ENCODE measurements at places on chromosomes 12 and 14.

DNA sequence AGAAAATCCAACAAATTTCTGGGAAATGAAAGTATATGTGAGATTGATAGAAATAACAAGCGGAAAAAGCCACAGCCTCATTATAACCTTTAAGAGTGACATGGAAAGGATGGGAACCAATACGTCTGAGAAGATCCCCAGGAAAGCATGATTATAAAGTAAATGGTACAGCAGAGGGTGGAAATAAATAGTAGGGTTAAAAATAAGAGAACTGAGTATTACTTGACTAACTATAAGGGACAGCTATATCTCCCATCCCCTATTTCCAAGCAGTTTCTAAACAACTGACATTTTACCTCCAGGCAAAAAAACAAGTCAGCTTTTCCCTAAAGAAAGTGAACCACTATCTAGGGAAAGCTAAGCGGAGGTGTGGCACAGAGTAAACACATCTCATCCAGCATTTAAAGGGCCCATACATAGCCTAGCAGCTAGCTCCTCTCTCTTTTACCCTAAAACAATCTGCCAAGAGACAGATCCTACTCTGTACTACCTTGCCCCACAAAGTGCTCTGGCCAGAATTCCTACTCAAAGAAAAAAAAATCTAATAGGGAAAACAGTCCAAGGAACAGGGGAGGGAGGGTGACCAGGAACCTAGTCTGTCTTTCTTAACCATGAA is 11.2 kb downstream of the OSBPL8 start:
- DNase-seq = no peak

- no peak for DNase-seq
Measured at GRCh38 chr14:61561657-61562276, 133.5 kb upstream of the HIF1A start.

DNA sequence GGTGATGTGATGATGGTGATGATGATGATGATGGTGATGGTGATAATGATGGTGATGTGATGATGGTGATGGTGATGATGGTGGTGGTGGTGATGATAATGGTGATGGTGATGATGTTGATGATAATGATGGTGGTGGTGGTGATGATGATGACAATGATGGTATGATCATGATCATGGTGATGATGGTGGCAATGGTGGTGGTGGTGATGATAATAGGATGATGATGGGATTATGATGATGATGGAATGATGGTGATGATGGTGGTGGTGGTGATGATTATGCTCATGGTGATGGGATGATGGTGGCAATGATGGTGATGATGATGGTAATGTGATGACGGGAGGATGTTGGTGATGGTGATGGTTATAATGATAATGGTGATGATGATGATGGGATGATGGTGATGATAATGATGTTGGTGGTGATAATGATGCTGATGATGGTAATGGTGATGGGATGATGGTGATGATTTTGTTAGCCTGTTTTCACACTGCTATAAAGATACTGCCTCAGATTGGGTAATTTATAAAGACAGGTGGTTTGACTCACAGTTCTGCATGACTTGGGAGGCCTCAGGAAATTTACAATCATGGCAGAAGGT is 314.8 kb upstream of the SFSWAP start:
- DNase-seq = no peak

GRCh38 chr14:75492832-75493591 is 29.3 kb upstream of the BATF start:
- DNase-seq = no peak

DNA sequence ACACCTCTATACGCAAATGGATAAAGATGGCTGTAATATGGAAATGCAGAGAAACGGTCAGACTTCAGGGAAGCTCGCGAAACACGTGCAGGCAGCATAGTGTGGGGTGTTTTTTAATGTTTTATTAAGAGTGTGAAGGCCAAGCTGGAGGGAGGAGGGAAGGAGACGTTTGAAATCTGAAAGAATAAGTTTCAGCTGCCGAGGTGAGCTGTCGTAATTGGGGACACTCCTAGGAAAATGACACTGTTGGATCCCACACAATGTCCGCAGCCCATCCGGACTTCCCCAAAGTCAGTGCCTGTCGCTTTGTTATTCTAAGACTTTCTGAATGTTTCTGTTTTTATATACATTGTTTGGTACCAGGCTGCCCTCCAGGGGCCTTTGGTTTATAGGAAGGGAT is 8.3 kb downstream of the FZD10 start:
- DNase-seq = no peak

DNA sequence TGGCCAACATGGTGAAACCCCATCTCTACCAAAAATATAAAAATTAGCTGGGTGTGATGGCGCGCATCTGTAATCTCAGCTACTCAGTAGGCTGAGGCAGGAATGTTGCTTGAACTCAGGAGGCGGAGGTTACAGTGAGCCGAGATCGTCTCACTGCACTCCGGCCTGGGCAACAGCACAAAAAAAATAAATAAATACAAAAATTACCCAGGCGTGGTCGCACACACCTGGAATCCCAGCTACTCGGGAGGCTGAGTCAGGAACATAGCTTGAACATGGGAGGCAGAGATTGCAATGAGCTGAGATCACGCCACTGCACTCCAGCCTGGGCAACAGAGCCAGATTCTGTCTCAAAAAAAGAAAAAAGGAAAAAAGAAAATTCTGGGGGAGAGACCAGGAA is 80.1 kb downstream of the PHETA1 start:
- DNase-seq = no peak

- peak; percentile 82 for DNase-seq
Measured at GRCh38 chr14:101810897-101811621, 49.5 kb downstream of the PPP2R5C start.

DNA sequence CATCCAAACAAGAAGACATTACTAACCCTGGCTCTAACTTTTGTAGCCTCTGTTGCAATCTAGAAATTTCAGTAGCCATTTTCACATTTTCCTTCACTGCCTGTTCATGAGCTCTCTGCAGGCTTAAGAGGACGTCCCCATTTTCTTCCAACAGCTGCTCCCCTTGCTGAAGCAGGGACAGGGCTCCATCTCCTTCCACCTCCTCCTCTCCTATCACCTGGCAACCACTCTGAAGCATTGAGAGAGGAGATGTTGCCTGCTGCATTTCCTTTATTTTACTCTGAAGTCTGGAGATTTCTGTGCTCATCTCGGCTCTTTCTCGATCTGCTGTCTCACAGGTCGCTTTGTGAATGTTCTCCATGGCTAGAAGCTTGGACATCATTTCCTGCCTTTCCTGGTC is 73.3 kb downstream of the NIN start:
- no peak for DNase-seq

GRCh38 chr14:103282932-103283331 is 51.1 kb upstream of the EIF5 start:
- no peak for DNase-seq

DNA sequence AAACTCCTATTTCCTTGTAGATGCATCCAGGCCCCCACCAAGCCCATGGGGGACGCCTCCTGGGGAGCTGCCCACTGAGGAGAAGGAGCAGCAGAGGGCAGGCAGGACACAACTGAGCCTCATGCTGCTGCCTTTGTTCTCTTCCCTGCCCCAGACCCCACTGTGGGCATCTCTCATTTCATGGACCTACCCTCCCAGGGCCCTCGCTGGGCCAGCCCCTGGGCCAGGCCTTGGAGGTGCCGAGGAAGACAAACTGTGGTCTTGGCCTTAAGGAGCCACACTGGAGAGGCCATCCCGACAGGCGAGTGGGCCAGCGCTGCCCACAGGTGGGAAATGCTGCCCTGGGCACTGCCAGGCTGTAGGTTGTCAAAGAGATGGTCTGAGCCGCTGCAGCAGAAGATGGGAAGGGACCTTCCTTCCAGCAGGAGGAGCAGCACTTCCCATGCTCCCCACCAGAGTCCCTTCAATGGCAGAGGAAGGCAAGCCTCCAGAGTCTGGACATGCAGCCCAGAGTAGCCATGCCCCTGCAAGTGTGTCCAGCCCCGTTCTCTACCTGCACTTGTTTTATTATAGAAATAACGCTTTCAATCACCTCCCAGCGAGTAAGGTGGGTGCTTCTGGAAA is 147.4 kb downstream of the BCL11B start:
- no peak for DNase-seq

DNA sequence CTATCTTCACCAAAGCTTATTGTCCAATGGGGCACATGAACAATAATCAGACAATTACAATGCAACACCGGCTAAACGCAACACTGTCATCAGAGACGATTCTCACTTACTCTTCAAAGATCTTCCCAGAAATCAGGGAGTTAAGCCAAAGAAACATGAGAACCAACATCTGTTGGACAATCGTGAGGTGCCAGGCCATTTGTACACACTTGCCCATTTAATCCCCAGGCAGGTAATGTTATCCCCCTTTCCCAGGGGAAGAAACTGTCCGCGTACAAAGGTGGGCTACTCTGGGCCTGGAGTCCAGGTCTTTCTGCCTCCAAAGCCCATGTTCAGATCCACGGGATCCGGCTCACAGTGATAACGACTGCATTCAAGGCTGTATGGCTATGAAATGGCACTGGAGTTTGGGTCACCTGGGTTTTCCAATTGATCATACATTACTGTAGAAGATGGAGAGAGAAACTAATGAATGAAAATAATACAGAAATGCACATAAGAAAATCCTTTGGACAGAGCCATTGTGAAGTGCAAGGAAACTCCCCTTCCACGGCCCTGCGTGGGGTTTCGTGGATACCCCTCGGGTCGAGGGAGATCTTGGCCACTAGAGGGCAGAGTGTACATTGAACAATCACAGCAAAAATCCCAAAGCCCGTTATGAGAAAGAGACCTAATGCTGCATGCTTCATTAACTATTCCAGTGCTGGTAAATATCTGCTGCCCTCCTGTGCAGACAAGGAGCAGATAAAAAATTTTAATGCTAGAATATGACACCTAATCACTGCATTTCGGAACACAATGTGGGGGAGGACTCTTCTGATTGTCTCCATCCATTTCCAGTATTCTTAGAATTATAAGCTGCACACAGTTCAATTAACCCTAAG is 111.4 kb downstream of the EGLN3 start:
- DNase-seq = peak; percentile 65

- DNase-seq = no peak
Measured at GRCh38 chr14:29668201-29668600, 259.4 kb downstream of the PRKD1 start.

- no peak for DNase-seq
Measured at GRCh38 chr14:52013984-52014600, 24.7 kb downstream of the RTRAF start.

- DNase-seq = no peak
Measured at GRCh38 chr14:100070310-100070709, 5.1 kb downstream of the EVL start.

- peak; percentile 12 for DNase-seq
Measured at GRCh38 chr14:86654558-86655184, 1124.7 kb downstream of the FLRT2 start.

GRCh38 chr12:26786865-26787514 is 46.0 kb downstream of the ITPR2 start:
- no peak for DNase-seq

DNA sequence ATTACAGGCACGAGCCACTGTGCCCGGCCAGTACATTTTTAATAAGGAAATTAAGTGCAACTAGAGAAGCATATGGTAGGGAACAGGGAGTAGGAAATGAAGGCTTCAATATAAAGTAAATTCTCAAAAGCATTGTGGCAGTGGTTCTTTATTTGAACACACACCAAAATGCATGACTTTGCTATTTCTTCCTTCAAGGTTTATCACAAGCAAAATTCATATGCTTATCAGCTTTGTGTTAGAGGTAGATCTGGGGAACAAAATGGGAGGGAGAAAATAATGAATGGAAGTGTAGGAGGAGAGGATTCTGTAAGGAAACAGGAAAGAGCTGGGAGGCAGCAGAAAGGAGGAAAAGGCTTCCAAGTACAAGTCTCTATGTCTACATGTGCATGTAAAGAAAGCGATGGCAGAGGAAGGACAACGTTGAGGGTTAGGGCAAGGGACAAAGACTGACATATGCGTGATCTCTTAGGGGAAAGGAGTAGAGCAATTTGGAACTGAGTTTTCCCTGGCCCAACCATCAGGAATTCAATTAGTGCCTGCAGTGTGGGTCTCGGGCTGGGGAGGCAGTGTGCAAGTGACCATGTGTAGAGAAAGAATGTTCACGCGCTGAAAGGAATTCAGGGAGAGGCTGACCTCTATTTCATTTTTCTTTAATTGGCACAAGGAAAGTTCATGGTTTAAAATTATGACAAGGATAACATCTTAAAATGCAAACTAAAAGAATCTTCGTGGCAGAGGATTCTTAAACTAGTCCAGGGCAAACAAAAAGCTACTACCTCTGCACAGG is 22.9 kb upstream of the RASSF8 start:
- no peak for DNase-seq

- no peak for DNase-seq
Measured at GRCh38 chr12:98514982-98515286, 456 bp upstream of the TMPO start.

GRCh38 chr12:89051065-89051677 is 301.1 kb downstream of the DUSP6 start:
- DNase-seq = peak; percentile 58

- DNase-seq = no peak
Measured at GRCh38 chr14:101721111-101721510, 40.4 kb upstream of the PPP2R5C start.

- no peak for DNase-seq
Measured at GRCh38 chr14:74402401-74403251, 23.4 kb downstream of the SYNDIG1L start.

DNA sequence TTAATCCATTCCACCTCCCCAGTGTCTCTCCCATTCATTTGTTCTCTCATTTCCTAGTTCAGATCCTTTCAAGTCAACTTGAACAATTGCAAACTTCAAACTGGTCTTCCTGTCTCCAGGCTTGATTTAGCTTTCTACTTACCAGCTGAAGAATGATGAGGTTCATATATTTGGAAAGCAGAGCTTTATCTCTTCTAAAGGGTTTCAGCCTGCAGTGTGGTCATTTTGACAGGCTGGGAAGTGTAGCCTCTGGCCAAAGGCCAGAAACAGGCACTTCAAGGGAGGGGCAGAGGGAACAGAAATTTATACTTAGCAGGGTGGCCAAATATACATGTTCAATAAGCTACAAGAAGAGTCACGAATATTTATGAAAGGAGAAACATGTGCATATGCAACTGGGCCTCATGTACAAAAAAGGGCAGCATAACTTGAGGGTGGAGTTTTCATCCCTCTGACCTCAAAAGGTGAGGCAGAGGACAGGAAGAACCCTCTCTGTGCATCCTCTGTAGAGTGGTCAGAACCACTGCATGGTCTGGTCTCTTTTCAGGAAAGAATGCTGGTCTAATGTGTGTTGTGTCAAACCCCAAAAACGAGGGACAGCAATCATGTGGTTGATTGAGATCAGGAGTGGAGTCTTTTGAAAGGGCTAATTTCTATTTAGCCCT is 34.0 kb upstream of the HECTD1 start:
- no peak for DNase-seq

- no peak for DNase-seq
Measured at GRCh38 chr12:65821336-65821735, 2.9 kb upstream of the HMGA2 start.

DNA sequence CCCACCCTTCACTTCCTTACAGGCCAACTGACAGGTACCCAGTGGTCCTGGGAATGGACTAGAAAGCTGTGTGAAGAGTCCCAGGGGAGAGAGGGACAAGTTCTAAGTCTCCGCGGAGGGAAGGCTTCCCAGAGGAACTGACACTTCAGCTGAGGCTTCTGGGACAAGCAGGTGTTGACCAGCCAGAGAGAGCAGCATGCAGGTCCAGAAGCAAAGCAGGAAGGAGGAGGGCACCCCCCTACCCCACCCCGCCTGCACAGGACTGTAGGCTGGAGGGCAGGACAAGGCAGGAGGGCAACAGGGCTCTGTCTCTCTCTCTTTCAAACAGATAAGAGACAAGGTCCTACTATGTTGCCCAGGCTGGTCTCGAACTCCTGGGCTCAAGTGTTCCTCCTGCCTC is 58.2 kb upstream of the CORO1C start:
- DNase-seq = no peak

All from CD4-positive, alpha-beta T cell treated with Interleukin-15 for 4 hours (primary cell).